ENCODE measurements at places on chromosomes 3 and 15.

GRCh38 chr15:77983708-77984445, 93.6 kb downstream of the TBC1D2B start:
- no peak for DNase-seq

- DNase-seq: no peak
Measured at GRCh38 chr3:24263069-24263668, 231.5 kb downstream of the THRB start.

- peak; percentile 1 for DNase-seq
Measured at GRCh38 chr3:101643009-101643844, 33.7 kb downstream of the ZBTB11 start.

GRCh38 chr3:124995460-124995994, 60.3 kb downstream of the HEG1 start:
- peak; percentile 57 for DNase-seq

GRCh38 chr3:194067949-194068362, 68.0 kb upstream of the HES1 start:
- DNase-seq: no peak

- peak; percentile 83 for DNase-seq
Measured at GRCh38 chr3:71010726-71011455, 572.6 kb downstream of the FOXP1 start.

DNA sequence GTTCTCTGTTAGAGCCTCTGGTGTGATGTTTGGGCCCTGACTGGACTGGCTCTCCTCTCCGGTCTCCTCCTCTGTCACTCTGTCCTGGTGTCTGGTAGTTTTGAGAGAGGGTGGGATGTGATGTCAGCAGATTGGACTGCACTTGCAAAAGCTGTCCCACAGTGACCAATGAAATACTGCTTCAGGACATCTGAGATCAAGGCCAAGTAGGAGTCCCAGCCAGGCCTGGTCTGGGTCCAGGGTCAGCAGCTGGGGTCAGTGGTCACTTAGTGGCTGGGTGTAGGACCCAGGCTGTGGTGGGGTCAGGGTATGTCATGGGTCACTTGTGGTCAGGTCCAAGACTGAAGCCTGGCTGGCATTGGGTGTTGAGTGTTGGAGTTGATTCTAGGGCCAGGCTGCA, 20.9 kb downstream of the ALDH1L1 start:
- DNase-seq: no peak

- DNase-seq: no peak
Measured at GRCh38 chr15:85404176-85404917, 23.9 kb downstream of the AKAP13 start.

DNA sequence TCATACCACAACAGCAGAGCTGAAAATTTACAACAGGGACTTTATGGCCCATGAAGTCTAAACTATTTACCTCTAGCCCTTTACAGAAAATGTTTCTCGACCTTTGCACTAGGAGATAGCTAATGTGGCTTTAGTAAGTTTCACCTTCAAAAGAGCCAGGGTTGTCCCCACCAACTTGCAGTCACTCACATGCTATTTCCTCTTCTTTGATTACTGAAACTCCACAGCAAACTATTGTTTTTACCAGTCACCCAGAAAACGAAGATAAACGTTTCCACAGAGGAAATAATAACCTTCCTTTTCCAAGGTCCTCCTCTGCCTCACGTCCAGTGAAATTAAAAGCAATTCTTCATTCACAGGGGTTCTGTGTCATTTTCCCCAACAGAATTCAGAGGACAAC, 48.2 kb downstream of the WWTR1 start:
- DNase-seq: peak; percentile 33

- DNase-seq: no peak
Measured at GRCh38 chr3:165883117-165883516, 45.9 kb upstream of the BCHE start.

- no peak for DNase-seq
Measured at GRCh38 chr3:126537116-126537729, 13.3 kb downstream of the CHST13 start.

GRCh38 chr3:13705051-13705450, 156.1 kb downstream of the FBLN2 start:
- no peak for DNase-seq

All from activated CD4-positive, alpha-beta T cell treated with anti-CD3 and anti-CD28 coated beads, Interleukin-10, Interleukin-2, amounts not matched to agents 100 ng/mL and 50 ng/mL, durations not matched to agents 16 hours and 8 hours (primary cell).